ENCODE measurements at places on chromosomes 4 and X.

DNA sequence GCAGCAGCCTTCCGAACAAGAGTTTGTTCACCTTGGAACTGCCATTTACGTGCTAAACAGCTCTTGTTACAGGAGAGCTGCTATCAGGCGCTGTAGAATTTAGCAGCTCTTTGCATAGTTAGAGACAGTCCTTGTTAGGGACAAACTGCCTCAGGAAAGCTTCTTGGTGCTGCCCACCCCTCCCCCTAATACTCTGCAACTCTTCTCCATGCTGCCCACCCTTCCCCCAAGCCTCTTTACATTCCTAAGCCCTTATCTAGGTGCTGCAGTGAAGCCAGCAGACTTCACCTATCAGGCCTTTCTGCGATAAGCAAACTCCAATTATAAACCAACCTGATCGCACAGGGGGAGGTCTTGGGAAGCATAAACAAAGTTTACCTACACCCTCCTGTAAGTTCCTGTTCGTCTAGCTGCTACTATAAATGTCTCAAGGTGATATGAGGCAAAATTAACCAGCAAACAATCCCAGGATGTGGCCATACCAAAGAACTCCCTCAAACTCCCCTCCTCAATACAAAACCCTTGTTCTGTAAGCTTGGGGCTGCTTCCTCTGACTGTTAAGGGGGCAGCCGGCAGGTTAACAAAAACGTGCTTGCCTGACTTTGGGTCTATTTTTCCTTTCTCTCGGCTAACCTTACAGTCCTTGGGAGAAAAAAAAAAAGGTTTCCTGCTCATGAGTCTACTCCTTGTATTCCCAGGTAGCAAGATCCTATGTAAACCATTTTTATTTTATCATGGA, 74.0 kb upstream of the GC start:
- peak; percentile 37 for DNase-seq

DNA sequence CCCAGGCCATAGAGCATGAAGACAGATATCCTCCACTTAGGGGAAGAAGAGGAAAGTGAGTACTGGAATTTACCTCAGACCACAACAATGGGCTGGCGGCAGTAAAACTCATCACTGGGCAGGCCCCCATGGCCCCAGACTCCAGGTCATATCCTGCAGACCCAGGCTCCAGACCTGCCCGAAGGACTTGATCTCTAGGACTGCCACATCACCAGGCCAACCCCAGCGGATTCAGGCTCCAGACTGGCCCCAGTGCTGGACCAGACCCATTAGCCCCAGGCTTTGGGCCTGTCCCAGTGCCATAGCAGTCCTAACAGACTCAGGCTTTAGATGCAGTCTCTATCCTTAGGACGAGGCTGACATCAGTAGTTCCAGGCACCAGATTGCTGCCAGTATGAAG, 190.6 kb downstream of the DLG3 start:
- no peak for DNase-seq

GRCh38 chr4:14520171-14520570, 482.1 kb upstream of the CPEB2 start:
- DNase-seq, result no peak

GRCh38 chrX:137342969-137343368, 223.0 kb upstream of the ZIC3 start:
- no peak for DNase-seq

DNA sequence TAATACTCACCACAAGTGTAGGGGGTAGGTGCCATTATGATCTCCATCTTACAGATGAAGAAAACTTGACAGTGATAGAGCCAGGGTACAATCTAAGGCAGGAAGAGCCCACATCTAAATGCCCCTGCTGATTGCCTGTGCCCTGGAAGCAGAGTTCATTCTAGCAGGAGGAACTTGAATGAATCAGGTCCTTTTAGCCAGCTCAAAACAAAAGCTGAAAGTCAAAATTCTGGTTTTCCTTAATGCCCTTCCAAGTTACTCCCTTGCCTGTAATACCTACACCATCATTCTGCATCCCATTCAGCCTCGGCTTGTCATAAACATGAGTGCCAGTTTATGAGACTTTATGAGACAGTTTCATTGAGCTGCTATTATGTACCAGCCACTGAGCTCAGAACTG, 89.6 kb downstream of the SCD5 start:
- DNase-seq, result no peak

GRCh38 chr4:55758570-55758969, 61.0 kb upstream of the EXOC1L start:
- DNase-seq, result no peak
